Heart right ventricle (tissue), 16 donors: ENCODE measurements at places on chromosomes 2 and 18. TPM values are rescaled to one million over a fixed set of nuclear protein-coding genes. Genes with fewer than 3 reads are reported as not detected.

The FASTKD1 gene
- 84.2 TPM for total RNA-seq

The CASP10 gene
- total RNA-seq, result 4.6 TPM

- H3K36me3 ChIP-seq, result peaks cover 54% of the 10 kb centered on the region
- no peak overlapping the region for H3K4me3 ChIP-seq
- no peak for DNase-seq
- H3K27ac ChIP-seq, result no peak overlapping the region
- H3K27me3 ChIP-seq, result no peaks in the 10 kb centered on the region
These were observed 59.1 kb upstream of the NFATC1 start for GRCh38 chr18:79336556-79337142.

- no peak overlapping the region for H3K4me3 ChIP-seq
- peaks cover 67% of the 10 kb centered on the region for H3K36me3 ChIP-seq
- H3K4me1 ChIP-seq, result peaks cover 8% of the 10 kb centered on the region
- DNase-seq, result no peak
- H3K27ac ChIP-seq, result no peak overlapping the region
These were observed 6.6 kb downstream of the TRAF3IP1 start for GRCh38 chr2:238326801-238327365.

- no peak for DNase-seq
- H3K27ac ChIP-seq, result no peak overlapping the region
- H3K36me3 ChIP-seq, result no peaks in the 10 kb centered on the region
- H3K4me3 ChIP-seq, result no peak overlapping the region
- peaks cover 71% of the 10 kb centered on the region for H3K4me1 ChIP-seq
- H3K27me3 ChIP-seq, result no peaks in the 10 kb centered on the region
These were observed 62.0 kb downstream of the ODC1 start for GRCh38 chr2:10385933-10386773.

The PSMA8 gene
- total RNA-seq, result not detected

- no peaks in the 10 kb centered on the region for H3K36me3 ChIP-seq
- H3K27me3 ChIP-seq, result no peaks in the 10 kb centered on the region
- no peak overlapping the region for H3K4me3 ChIP-seq
- H3K4me1 ChIP-seq, result no peaks in the 10 kb centered on the region
- DNase-seq, result no peak
- no peak overlapping the region for H3K27ac ChIP-seq
These were observed 218.1 kb downstream of the WDR7 start for GRCh38 chr18:56869189-56869777.

GRCh38 chr2:174158003-174158402, 90.3 kb downstream of the OLA1 start:
- DNase-seq, result peak; percentile 7
- H3K27me3 ChIP-seq, result no peaks in the 10 kb centered on the region
- H3K27ac ChIP-seq, result no peak overlapping the region
- H3K4me3 ChIP-seq, result no peak overlapping the region

The DOK1 gene
- total RNA-seq, result 3.6 TPM

DNA sequence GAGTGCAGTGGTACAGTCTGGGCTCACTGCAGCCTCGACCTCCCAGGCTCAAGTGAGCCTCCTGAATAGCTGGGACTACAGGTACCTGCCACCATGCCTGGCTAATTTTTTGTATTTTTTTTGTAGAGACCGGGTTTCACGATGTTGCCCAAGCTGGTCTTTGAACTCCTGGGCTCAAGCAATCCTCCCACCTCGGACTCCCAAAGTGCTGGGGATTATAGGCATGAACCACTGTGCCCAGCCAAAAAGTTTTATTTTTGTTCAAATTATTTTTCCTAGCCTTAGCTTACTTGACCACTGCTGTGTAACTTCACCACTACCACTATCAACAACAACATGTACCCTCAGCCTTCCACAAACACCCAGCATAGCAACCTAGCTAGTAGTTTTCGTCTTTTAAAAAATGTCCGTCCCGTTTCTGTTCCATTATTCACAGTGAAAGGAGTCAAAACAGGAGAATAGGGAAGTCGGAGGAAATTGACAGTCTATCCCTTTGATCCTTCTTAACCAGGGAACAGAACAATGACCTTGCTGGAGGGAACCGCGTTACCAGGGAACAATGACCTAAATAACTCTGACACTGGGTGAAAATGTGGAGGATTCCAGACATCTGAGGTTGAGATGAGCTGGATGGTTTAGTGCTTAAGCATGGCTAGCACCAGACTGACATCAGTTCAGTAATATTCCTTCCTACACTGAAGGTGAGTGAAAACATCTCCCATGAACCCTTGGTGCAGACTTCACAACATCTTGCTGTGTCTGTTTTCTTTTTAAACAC, 69.2 kb upstream of the ARL4C start:
- H3K4me3 ChIP-seq, result no peak overlapping the region
- no peak for DNase-seq
- H3K27ac ChIP-seq, result no peak overlapping the region
- H3K4me1 ChIP-seq, result no peaks in the 10 kb centered on the region

The ARHGEF4 gene
- 6.5 TPM for total RNA-seq

The PDCD1 gene
- total RNA-seq, result 14.2 TPM

GRCh38 chr2:85675427-85675826, 7.4 kb upstream of the SFTPB start:
- DNase-seq, result no peak
- H3K4me1 ChIP-seq, result peaks cover 23% of the 10 kb centered on the region
- H3K4me3 ChIP-seq, result no peak overlapping the region
- H3K36me3 ChIP-seq, result no peaks in the 10 kb centered on the region

The KIAA2012 gene
- not detected for total RNA-seq

The SERPINE2 gene
- 19.1 TPM for total RNA-seq

DNA sequence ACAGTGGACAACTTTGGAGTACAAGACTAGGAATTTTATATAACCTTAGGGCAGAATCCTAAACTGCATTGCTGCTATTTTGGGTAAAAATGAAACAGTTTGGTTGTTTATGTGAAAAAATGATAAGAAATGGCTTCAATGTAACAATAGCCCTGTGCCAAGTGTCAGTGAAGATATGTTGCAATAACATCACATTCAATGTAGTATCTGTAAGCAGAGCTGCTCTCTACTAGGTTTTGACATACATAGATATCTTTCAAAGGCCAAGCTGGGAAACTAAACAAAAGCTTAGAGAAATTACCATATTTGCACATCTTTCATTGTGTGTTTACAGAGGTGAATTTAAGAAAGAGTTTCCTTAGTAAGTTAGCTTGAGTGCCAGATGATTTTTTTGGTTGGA, 135.0 kb upstream of the DOK6 start:
- DNase-seq, result no peak
- H3K4me1 ChIP-seq, result no peaks in the 10 kb centered on the region

GRCh38 chr18:48023334-48024008, 93.0 kb upstream of the SMAD2 start:
- peak overlapping the region; percentile 20 for H3K27ac ChIP-seq
- no peak overlapping the region for H3K4me3 ChIP-seq
- no peaks in the 10 kb centered on the region for H3K36me3 ChIP-seq
- H3K4me1 ChIP-seq, result peaks cover 16% of the 10 kb centered on the region
- DNase-seq, result no peak
- peaks cover 6% of the 10 kb centered on the region for H3K27me3 ChIP-seq

The TNFRSF11A gene
- total RNA-seq, result 1.3 TPM

The LBX2 gene
- 0.44 TPM for total RNA-seq

The OR6B2 gene
- total RNA-seq, result not detected

- no peaks in the 10 kb centered on the region for H3K4me1 ChIP-seq
- DNase-seq, result no peak
- H3K27me3 ChIP-seq, result no peaks in the 10 kb centered on the region
- H3K4me3 ChIP-seq, result no peak overlapping the region
These were observed 217.1 kb upstream of the CYRIA start for GRCh38 chr2:16882706-16883105.

DNA sequence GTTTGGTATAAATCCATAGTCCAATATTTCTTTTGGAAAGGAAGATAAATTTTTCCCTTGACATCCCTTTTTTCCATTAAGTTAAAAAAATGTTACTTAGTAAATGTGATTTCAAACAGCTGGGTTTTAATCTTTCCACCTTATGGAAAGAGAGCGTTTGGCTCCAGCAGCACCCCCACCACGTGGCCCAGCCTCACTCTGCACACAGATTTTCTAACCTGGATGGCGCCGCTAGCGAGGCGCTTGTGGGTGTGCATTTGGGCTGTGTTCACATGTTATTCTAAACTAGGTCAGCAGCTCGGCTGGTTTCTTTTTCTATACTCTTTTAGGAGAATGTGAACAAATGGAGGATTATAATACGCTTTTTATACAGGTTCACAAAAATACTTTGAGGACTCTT, 218.0 kb downstream of the LDLRAD4 start:
- H3K36me3 ChIP-seq, result no peaks in the 10 kb centered on the region
- H3K27me3 ChIP-seq, result no peaks in the 10 kb centered on the region
- no peak for DNase-seq
- no peak overlapping the region for H3K4me3 ChIP-seq
- peaks cover 47% of the 10 kb centered on the region for H3K4me1 ChIP-seq

DNA sequence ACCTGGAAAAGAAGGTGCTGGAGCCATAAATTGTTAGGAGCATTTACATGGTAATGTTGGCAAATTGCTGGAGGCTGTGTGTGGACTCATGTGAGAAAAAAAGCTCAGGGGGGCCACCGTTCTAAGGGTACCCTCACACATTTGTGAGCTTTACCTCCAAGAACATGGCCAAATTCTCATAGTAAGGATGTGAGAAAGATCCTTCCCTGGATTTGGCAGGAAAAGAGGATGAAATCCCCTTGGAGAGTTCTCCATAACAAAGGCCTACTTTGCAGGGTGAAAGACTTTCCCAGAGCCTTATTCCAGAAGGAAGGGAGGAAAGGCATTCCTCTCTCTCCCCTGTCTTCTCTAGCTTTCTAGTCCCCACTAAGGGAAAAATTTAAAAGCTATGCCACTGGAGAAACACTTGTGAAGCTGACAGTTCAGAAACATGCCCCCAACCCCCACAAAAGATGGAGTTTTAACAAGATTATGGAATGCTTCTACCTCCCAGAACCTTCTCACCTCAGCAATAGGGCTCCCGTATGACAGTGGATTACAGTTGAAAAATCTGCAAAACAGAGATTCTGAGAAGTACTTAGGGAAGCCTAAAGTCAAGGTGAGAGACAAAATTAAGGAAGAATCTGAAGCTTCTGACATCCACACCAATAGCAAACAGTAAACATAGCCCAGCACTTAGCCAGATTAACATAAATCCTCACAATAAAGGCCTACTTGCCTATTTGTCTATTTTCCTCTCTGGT, 20.2 kb upstream of the ERMN start:
- no peak for DNase-seq
- no peak overlapping the region for H3K4me3 ChIP-seq
- no peaks in the 10 kb centered on the region for H3K27me3 ChIP-seq
- H3K4me1 ChIP-seq, result no peaks in the 10 kb centered on the region

DNA sequence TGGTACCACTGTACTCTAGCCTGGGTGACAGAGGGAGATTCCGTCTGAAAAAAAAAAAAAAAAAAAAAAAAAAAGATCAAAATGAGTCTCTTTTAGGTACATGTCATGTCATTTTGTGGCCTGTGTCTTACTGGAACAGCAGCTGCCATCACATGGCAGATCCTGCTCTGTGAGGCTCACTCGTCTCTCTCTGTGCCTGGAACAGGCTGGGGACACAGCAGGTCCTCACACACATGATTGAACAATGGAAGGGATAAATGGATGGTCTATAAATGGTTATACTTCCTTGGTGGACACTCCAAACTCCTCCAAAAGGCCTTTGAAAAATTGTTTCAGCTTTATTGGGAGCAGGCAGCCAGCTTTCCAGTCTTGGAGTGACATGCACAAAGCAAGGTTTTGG, 236.2 kb upstream of the COPS8 start:
- no peak for DNase-seq
- no peaks in the 10 kb centered on the region for H3K36me3 ChIP-seq
- no peak overlapping the region for H3K27ac ChIP-seq

GRCh38 chr18:79606621-79607331, 72.8 kb upstream of the CTDP1 start:
- no peak overlapping the region for H3K4me3 ChIP-seq
- peaks cover 3% of the 10 kb centered on the region for H3K27me3 ChIP-seq
- no peak overlapping the region for H3K27ac ChIP-seq
- peak; percentile 4 for DNase-seq
- peaks cover 16% of the 10 kb centered on the region for H3K4me1 ChIP-seq
- H3K36me3 ChIP-seq, result no peaks in the 10 kb centered on the region

GRCh38 chr2:64018701-64019082, 536 bp downstream of the VPS54 start:
- H3K27ac ChIP-seq, result peak overlapping the region; percentile 98
- DNase-seq, result peak; percentile 40
- H3K4me3 ChIP-seq, result peak overlapping the region; percentile 83

DNA sequence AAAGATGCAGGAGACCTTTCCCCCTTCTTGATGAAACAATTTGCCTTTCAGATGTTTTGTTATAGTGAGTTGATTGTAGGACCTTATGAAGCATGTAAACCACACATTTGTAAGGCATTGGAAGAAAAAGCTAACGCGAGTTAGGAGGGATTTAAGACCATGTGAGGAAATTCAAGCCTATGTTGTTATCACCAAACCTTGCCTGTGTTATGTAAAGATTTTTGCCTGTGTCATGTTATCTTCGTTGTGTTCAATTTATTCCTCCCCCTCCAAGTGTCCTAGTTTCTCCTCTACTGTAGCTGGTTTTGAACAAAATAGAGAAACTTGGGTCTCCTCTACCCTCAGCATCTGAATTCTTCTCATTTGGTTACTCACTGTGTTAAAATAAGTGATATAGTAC, 173.0 kb downstream of the NEDD4L start:
- no peaks in the 10 kb centered on the region for H3K27me3 ChIP-seq
- peaks cover 1% of the 10 kb centered on the region for H3K4me1 ChIP-seq
- no peak overlapping the region for H3K4me3 ChIP-seq
- H3K36me3 ChIP-seq, result no peaks in the 10 kb centered on the region
- H3K27ac ChIP-seq, result no peak overlapping the region

GRCh38 chr18:30175621-30176225, 866.8 kb downstream of the DSC3 start:
- H3K4me3 ChIP-seq, result no peak overlapping the region
- no peak for DNase-seq
- H3K4me1 ChIP-seq, result no peaks in the 10 kb centered on the region
- H3K27me3 ChIP-seq, result no peaks in the 10 kb centered on the region
- no peak overlapping the region for H3K27ac ChIP-seq

DNA sequence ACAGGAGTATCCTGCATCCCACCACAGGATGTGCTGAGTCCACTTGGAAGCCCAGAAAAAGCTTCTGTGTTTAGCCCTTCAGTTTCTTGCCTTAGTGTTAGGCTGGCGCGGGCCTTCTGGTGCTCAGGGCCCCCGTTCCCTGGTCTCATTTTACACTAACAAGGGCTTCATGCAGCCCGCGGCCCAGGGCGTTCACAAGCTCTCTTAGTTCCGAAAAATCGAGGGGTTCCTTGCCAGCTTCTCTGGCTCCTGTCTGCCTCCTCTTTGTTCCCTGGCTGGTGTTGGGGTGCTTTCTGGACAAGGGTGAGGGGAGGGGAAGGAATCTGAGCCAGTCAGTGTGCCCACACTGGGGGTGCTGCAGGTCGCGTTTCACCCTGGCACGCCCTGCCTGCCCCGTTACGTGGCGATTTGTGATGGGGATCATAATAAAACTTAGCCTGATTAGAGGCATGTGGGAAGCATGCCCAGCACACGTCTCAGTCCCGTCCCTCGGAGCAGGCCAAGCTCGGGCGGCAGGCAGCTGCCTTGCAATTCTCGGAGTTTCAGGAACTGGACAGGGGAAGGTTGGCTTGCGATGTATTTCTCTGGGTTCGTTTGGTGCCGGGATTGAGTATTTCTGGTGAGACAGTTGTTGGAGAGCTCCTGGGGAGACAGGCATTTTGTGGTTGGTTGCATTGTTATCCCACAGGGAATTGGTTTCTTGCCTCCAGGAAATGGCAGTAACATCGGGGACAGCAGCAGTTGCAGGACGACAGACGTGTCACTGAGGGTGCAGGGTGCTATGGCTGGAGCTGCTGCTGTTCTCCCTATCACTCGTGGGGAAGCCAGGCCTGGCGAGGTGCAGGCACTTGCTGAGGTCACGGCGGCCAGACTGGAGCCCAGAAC, 22.9 kb downstream of the SH3BP4 start:
- H3K27me3 ChIP-seq, result no peaks in the 10 kb centered on the region
- H3K4me1 ChIP-seq, result peaks cover 47% of the 10 kb centered on the region
- H3K27ac ChIP-seq, result no peak overlapping the region
- no peak for DNase-seq
- no peaks in the 10 kb centered on the region for H3K36me3 ChIP-seq
